ENCODE measurements at places on chromosomes 7 and 10.

DNA sequence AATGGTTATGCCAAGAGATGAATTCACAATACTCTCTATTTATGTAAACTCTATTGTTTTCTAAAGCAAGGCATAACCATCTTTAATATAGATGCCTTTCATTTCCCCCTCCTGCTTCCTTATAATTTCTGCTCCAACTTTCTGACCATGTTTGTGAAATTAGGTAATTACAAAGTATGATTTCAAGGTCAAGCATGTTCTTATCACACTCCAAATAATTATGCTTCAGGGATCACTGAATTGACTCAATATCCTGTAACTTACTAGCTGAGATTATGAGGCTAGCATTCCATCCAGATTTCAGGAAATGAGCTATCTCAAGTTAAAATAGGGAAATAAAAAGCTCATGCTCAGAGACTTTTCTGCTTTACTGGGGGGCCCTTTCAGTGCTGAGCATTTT is 655.9 kb upstream of the IGFBP3 start:
- no peak for DNase-seq

GRCh38 chr7:127690337-127690736 is 38.3 kb downstream of the SND1 start:
- no peak for DNase-seq

- no peak for DNase-seq
Observed at GRCh38 chr7:20385126-20385525, 54.4 kb downstream of the ITGB8 start.

DNA sequence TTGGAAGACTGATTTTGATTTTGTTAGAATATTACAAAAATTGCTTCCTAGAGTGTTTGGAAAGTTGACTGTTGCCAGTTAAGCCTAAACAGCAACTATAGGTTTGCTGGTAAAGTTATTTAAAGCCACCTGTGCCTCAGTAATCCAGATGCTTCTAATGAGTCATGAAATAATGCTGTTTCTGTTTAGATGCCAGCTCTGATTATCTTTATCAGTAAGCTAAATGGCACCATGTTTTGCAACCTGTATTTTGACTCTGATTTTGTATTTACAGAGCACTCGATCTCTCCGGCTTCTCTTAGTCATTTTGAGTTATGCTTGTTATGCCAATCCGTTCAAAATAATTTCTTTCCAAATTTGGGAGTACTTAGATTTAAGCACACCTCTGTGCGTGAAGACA is 366.1 kb downstream of the EXOC4 start:
- DNase-seq, result no peak

DNA sequence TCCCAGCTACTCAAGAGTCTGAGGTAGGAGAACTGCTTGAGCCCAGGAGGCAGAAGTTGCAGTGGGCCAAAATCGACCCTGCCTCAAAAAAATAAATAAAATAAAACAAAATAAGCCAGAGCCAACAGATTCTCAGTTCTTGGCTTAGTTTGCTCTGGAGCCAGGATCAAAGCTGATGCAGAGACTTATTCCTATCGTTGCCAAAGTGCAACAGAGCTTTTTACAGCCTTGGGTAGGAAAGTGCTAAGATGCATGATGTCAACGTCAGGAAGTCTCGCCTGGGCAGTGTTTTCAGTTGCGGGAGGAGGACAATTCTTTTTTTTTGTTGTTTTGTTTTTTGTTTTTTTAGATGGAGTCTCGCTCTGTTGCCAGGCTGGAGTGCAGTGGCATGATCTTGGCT is 43.8 kb upstream of the CYTH3 start:
- no peak for DNase-seq

- DNase-seq, result no peak
Observed at GRCh38 chr10:84194424-84195043, at the start of gene CDHR1. Gene CDHR1, plus strand, starts transcription at chr10:84194537. Its CDS starts 224 bp downstream, at chr10:84194761.

DNA sequence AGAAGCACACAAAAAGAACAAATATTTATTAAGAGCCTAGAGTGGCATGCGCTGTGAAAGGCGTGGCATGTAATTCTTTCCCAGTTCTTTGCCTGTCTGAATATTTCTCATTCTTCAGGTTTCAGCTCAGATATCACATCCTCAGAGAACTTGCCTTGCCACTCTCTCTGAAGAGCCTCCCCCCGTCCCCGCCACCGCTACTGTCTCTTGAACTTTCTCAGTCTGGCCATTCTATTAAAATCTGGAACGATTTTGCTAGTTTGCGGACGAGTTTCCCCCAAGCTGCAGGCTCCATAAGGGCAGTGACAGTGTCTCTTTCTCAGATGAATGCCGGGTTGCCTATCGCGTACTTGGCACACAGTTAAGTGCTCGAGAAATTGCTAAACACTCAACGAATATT is 787 bp upstream of the PLEKHA1 start:
- no peak for DNase-seq

GRCh38 chr7:49707891-49708290 is 65.5 kb upstream of the VWC2 start:
- DNase-seq, result no peak

GRCh38 chr10:128461991-128462390 is 335.8 kb upstream of the MKI67 start:
- DNase-seq, result no peak

DNA sequence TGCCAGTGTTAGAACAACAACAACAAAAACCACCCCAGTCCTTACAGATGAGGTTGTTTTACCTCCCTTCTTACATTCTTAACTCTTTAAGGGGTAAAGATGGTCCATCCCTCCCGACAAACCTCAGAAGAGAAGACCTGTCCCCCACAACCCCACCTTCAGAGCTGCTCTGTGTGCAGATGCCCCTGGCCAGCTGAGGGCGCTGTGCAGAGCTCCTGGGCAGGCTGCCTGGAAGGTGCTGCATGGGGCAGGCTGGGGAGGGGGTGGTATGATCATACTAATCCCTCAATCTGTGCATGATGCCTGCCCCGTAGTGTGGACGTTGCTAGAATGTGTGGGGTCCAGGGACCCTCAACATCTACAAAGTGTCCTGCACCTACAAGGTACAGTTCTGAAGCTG is 387.1 kb downstream of the INHBA start:
- no peak for DNase-seq

Measured in BJ (cell line).